ENCODE measurements at places on chromosomes 6 and 20. TPM values are rescaled to one million over a fixed set of nuclear protein-coding genes. Genes with fewer than 3 reads are reported as not detected.

The FLRT3 gene
- polyA plus RNA-seq: not detected

The DPPA5 gene
- polyA plus RNA-seq: not detected

DNA sequence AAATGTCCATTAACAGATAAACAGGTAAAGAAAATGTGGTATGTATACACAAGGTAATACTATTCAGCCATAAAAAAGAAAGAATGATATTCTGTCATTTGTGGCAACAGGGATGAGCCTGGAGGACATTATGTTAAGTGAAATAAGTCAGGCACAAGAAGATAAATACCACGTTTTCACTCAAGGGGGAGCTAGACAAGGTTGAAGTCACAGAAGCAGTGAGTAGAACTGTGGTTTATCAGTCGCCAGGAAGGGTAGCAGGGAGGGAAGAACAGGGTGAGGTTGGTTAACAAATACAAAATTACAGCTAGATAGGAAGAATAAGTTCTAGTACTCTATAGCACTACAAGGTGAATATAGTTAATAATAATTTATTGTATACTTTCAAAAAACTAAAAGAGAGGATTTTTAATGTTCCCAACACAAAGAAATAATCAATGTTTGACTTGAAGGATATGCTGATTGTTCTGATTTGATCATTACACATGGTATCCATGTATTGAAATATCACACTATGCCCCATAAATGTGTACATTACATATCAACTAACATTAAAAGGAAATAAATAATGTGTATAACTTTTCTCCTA lies 21.1 kb downstream of the RTN4IP1 start:
- peak; percentile 66 for DNase-seq

- DNase-seq: no peak
Observed at GRCh38 chr6:28269492-28269891, 2.5 kb downstream of the ZSCAN26 start.

- DNase-seq: no peak
Observed at GRCh38 chr20:61135266-61135665, 116.8 kb upstream of the CDH4 start.
